ENCODE measurements at places on chromosomes 5 and 9. TPM values are rescaled to one million over a fixed set of nuclear protein-coding genes. Genes with fewer than 3 reads are reported as not detected.

- no peak for DNase-seq
These were observed 8.1 kb downstream of the FGF18 start for GRCh38 chr5:171427318-171428167.

The TAS2R1 gene
- not detected for total RNA-seq

GRCh38 chr5:91383956-91384300 lies 811 bp upstream of the ARRDC3 start:
- DNase-seq: peak; percentile 65

DNA sequence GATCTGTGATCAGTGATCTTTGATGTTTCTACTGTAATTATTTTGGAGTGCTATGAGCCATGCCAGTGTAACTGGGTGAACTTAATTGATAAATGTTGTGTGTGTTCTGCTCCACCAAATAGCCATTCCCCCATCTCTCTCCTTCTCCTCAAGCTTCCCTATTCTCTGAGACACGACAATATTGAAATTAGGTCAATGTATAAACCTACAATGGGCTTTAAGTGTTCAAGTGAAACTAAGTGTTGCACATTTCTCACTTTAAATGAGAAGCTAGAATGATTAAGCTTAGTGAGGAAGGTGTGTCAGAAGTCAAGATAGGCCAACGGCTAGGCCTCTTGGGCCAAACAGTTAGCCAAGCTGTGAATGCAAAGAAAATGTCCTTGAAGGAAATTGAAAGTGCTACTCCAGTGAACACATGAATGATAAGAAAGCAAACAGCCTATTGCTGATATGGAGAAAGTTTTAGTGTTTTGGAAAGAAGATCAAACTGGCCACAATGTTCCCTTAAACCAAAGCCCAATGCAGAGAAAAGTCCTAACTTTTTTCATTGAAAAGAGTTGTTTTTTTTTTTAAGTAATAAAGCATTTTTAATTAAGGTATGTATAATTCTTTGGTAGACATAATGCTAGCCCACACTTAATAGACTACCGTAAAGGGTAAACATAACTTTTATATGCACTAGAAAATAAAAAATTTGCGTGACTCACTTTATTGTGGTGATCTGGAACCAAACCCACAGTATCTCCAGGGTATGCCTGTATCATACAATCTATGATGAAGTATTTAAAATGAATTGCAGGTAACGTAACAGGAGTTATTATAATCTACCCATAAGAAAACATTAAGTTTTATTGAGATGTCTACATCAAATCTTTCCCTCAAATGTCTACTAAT lies 42.5 kb upstream of the ALDH1A1 start:
- no peak for DNase-seq

GRCh38 chr9:2526071-2526828 lies 95.3 kb upstream of the VLDLR start:
- DNase-seq: no peak

- no peak for DNase-seq
These were observed 89.0 kb downstream of the DRD1 start for GRCh38 chr5:175354964-175355363.

The CDC14B gene
- 1.3 TPM for total RNA-seq

The STK32A gene
- not detected for total RNA-seq

The TEK gene
- not detected for total RNA-seq

GRCh38 chr9:124197177-124198095 lies 60.3 kb upstream of the NEK6 start:
- peak; percentile 92 for DNase-seq

- DNase-seq: no peak
These were observed 930 bp downstream of the SARDH start for GRCh38 chr9:133737071-133737773.

The DNM1 gene
- 0.65 TPM for total RNA-seq

The HSD17B3 gene
- not detected for total RNA-seq

DNA sequence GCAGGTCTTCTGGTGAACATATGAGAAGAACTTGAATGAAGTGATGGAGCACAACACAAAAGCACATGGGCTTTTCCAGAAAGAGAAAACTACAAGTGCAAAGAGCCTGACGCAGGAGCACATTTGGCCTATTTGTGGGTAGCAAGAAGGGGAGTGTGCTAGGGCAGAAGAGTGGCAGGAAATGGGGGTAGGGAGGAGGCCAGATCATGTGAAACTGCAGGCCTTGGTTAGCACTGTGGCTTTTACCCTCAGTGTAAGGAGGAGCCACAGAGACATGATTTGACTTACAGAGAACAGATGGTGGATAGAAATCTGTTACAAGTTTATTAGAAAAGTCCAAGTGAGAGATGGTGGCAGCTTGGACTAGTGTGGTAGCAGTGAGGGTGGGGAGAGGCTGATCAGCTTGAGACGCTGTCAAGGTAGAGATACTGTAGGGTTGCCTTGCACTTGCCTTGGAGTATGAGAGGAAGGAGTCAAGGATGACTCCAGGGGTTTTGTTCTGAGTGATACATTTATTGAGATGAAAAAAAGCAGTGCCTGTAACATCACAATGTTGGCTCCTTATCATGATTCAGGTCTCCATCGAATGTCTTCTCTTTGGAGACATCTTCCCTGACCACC lies 126.7 kb downstream of the PPP2R2B start:
- DNase-seq: no peak

The SH2D3C gene
- total RNA-seq: not detected

Data from Karpas-422 (cell line).